ENCODE measurements at places on chromosomes 16 and 17. TPM values are rescaled to one million over a fixed set of nuclear protein-coding genes. Genes with fewer than 3 reads are reported as not detected.

The CHD9NB gene
- total RNA-seq = 0.29 TPM

The KCNG4 gene
- not detected for total RNA-seq

The NPIPB6 gene
- total RNA-seq = 0.71 TPM

The CIITA gene
- total RNA-seq = not detected

The MVP gene
- total RNA-seq = 367 TPM

The SLC25A39 gene
- 92.5 TPM for total RNA-seq

The AOC2 gene
- total RNA-seq = under 0.01 TPM

The CLEC19A gene
- not detected for total RNA-seq

The ZFP3 gene
- total RNA-seq = 0.89 TPM

The CCDC102A gene
- 16.1 TPM for total RNA-seq

The TNRC6A gene
- 19.9 TPM for total RNA-seq

The TIMP2 gene
- total RNA-seq = 232 TPM

The ST6GALNAC1 gene
- not detected for total RNA-seq

The CCL17 gene
- not detected for total RNA-seq

The CD300LG gene
- not detected for total RNA-seq

The KRTAP2-3 gene
- total RNA-seq = 0.89 TPM

The KRTAP2-1 gene
- not detected for total RNA-seq

The SLC38A7 gene
- total RNA-seq = 14.7 TPM

The KRTAP3-2 gene
- total RNA-seq = not detected

The C17orf78 gene
- total RNA-seq = not detected

The AMDHD2 gene
- total RNA-seq = 19.6 TPM

The CCL7 gene
- 5.3 TPM for total RNA-seq

The CDRT15 gene
- not detected for total RNA-seq

The MT4 gene
- total RNA-seq = not detected

The HBA2 gene
- not detected for total RNA-seq

The MT1M gene
- 9.0 TPM for total RNA-seq

The MYH1 gene
- not detected for total RNA-seq

The MYH11 gene
- not detected for total RNA-seq
